ENCODE measurements at places on chromosomes 2 and 18.

DNA sequence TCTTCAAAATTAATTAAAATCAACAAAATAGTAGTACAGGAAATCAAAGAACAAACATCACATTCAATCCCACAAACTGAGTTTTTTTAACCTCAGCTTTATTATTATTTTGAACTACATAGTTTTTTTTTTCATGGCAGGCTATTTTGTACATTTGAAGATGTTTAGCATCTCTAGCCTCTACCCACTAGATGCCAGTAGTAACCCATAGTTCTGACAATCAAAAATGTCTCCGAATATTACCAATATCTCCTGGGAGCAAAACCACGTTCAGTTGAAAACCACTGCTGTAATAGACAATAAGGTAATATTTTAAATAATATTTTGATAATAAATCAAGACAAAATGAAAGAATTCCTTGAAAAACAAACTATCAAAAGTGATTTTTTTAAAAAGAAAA lies 702.6 kb upstream of the LRRTM1 start:
- no peak for DNase-seq

GRCh38 chr18:51342815-51343214 lies 145.3 kb upstream of the MEX3C start:
- no peak for DNase-seq

GRCh38 chr18:58615140-58616132 lies 13.5 kb downstream of the ALPK2 start:
- DNase-seq: peak; percentile 67

DNA sequence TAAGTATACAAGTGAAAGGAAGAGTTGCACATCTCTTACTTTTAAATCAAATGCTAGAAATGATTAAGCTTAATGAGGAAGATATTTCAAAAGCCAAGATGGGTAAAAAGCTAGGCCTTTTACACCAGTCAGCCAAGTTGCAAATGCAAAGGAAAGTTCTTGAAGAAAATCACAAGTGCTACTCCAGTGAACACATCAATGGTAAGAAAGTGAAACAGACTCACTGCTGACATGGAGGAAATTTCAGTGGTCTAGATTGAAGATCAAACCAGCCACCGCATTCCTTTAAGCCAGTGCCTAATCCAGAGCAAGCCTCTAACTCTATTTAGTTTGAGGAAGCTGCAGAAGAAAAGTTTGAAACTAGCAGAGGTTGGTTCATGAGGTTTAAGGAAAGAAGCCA lies 79.1 kb downstream of the RBBP8 start:
- DNase-seq: no peak

DNA sequence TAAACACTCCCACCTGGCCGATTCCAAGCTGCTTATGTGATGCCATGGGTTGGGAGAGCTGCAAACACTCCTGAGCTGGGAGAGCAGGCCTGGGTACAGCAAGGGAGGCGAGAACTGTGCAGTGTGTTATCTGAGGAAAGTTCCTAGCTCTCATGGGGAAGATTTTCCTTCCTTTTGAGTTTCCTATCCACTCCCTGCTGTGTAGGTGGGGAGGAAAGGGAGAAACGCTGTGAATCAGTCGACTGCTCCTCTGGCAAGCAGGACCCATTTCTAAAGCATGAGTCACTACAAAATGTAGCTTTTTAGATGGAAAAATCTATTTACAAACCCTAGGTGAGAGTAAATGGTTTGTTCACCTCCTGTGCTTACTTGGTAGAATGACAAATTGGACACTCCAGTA lies 80.4 kb downstream of the SH3RF3 start:
- DNase-seq: no peak

GRCh38 chr2:203904022-203904421 lies 32.5 kb upstream of the ICOS start:
- DNase-seq: no peak

GRCh38 chr2:15814946-15815345 lies 125.4 kb upstream of the MYCN start:
- no peak for DNase-seq

- DNase-seq: no peak
These were observed 133.3 kb upstream of the NOSTRIN start for GRCh38 chr2:168669151-168669550.

DNA sequence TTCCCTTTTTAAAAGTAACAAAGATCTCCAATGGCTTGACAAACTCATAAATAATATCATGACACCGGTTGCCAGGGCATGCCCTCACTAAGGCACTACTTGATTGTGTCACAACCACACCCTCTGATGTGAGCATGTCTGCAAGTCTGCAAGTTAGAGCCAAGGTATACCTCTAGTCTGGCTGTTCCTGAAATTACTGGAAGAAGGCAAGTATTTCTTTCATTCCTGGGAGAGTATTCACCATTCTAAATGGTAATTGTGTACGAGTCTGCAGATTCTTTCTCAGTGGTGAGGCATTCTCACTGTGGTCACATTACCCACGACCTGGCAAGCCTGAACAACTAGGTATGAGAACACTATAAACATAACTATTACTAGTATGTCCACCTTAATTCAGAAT lies 25.7 kb upstream of the RNU4ATAC start:
- no peak for DNase-seq

GRCh38 chr2:137250401-137250800 lies 485.1 kb downstream of the THSD7B start:
- no peak for DNase-seq

DNA sequence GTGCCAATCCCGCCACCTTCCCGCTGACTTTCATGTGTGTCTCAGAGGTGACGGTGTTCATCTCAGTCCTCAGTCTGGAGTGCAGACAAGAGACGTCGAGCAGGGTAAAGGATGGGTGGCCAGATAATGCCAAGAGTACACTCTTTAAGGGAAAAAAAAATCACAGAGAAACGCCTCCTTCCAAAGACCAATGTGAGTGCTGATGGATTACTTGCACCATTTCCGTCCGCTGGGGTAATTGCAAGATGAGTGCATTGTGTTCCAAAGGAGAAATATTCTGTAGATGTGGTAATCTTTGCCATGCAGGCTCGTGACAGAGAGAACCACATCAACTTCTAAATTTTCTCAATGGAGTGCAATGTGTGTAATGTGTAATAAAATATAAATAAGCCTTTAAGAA lies 81.0 kb downstream of the KLHL29 start:
- no peak for DNase-seq

DNA sequence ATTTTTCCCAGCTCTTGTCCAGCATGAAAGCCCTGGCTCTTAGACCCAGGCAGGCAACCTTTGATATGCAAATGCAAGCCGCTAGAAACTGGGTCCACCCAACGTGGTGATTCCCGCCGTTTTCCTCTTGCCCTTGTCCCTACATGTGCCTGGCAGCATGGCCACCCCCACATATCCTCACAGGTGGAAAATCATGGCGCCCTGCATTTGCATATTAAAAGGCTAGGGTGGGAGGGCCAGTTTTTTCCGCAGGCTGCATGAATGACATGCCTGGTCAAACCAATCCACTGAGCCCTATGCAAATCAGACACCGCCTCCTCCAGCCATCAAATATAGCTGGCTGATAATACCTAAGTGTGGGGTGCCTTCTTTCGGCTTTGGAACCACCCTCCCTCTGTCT lies 1091.8 kb upstream of the NXPH2 start:
- DNase-seq: no peak

- DNase-seq: no peak
These were observed 33.3 kb upstream of the MAT2A start for GRCh38 chr2:85505551-85506238.

- no peak for DNase-seq
These were observed 731.7 kb upstream of the REG3G start for GRCh38 chr2:78293768-78294167.

DNA sequence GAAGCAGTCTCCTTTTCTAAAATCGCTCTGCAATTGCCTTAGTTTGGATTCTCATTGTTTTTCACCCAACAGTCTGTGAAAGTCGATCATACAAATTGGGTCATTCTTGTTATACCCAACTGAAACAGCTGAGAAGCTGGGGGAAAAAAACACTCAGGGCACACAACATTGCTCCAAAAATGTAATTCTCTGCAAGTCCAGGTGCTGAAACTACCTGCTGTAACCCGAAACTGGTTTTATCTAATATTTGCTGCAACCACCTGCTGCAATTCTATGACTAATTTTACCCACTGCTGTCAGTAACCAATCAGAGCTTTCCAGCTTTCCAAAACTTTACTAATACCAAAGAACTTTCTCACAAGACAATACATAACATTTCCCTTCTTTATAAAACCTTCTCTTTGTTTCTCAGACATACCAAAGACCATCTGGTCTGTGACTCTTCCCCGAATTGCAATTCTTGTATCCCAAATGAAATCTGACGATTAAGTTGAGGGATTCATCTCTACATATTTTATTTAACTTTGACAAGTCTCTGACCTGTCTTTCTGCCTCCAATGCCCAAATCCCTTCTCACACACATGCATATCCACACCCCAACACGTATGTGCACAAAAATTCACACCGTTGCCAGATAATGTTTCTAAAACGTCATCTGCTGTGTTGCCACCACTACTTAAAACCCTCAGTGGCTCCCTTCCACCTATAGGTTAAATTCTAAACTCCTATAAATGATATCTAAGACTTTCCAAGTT lies 198.3 kb downstream of the PIEZO2 start:
- no peak for DNase-seq

- no peak for DNase-seq
These were observed 9.7 kb downstream of the SMAD7 start for GRCh38 chr18:48940854-48941611.

- DNase-seq: no peak
These were observed 62.3 kb upstream of the TMEM178A start for GRCh38 chr2:39603436-39603835.

DNA sequence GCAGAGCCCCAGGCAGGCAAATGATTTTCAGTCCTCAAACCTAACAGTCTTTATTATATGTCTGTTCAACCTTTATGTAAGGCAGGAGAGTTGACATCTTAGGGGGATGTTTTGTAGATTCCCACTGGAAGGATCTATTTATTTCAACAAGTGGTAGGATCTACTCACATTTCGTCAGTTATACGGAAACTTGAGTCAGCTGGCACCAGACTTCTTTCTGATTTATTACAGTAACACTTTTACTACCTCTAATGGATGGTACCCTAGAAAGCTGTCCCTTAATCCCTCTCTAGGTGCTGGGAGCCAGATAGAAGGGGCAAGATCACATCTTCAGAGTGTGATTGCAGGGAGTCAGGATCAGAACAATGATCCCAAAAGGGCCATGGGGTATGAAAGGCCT lies 2.1 kb upstream of the RPL31 start:
- no peak for DNase-seq

- DNase-seq: no peak
These were observed 694 bp downstream of the UNC50 start for GRCh38 chr2:98608962-98609604.

DNA sequence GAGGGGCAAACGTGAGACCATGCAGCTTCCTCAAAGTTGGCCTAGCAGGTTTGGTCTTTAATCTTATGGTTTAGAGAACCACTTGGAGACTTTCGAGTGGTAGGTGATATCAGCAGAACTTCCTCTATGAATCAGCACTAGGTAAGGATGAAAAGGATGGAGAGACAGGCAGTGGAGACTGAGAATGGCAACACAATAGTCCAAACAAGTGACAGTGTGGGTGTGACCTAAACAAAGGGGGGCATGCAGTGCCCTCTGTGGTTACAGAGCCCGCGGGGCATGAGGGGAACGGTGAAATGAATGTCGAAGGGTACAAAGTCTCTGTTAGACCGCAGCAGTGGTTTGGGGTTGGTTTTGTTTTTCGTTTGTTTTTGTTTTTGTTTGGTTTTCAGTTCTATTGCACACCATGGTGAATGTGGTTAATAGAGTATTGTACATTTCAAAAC lies 143.9 kb downstream of the L3MBTL4 start:
- DNase-seq: no peak

GRCh38 chr2:211599146-211599545 lies 939.5 kb downstream of the ERBB4 start:
- DNase-seq: no peak

DNA sequence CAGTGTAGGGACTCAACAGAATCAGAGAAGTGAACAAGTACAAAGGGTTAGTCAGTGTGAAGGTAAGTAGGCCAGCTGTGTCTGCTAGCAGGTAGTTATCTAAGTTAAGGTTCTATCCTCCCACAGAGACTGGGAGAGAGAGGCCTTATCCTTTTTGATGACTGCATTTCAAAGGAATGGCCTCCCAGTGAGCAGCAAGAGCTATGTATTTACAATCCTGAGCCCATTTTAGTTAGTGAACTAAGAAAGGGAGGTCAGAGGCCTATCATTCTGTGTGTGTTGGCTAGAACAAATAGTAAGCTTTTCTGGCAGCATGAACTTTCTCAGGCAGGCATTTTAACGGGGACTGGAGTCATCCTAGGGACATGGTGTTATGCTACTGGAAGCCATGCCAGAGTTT lies 182.9 kb downstream of the VWC2L start:
- DNase-seq: no peak

DNA sequence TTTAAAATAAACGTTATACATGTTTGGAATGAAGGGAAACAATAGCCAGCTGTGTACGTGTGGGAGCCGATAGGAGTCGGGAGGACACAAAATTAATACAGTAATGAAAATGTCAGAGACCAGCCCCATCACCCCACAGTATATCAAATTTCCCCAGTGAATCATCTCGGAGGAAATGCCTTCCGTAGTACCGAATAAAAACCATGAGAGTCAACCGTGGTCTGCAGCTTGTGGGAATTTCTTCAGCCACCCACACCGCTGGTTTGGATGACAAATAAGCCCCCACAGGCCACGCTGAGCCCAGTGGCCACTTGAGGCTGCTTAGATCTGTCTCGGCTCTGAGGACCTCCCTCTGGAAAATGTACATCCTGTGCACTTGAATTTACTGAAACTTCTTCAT lies 133.7 kb downstream of the COL6A3 start:
- DNase-seq: no peak

DNA sequence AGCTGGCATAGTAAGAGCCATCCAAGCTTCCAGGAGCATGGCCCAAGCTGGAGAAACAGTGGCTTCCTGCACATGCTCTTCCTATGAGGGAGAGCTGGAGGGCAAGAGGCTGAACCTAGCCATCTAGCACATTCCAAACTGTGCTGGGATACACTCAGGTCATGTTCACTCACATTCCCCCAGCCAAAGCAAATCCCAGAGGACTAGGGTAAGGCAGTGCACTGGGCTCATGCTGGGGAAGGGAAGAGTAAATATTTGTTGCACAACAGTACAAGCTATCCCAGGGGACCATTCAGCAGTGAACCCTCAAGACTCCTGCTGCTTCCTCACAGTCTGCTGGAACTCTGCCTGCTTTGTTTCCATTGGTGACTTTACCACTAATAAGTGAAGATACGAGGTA lies 20.7 kb upstream of the GYPC start:
- DNase-seq: no peak

GRCh38 chr2:101442042-101442666 lies 32.8 kb downstream of the RFX8 start:
- no peak for DNase-seq

GRCh38 chr2:216519154-216519762 lies 20.6 kb downstream of the RPL37A start:
- DNase-seq: no peak

DNA sequence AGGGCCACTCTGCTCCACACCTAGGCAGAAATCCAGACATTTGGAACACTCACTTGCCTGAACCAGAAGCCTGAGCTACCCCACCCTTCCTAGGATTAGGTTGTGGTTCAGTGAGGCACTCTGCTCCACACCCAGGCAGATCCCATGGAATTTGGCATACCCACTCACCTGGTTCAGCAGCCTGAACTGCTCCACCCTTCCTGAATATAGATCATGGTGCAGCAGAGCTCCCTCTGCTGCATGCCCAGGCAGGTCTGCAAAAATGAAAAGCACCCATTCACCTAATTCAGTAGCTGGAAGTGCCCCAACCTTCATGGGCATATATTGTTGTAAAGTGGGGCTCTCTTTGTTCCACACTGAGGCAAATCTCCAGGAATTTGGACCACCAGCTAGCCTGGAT lies 185.1 kb upstream of the CNTNAP5 start:
- no peak for DNase-seq

All from stimulated activated CD4-positive, alpha-beta T cell treated with anti-CD3 and anti-CD28 coated beads, TNF-alpha, amount 100 ng/mL, for 48 hours (primary cell).